Naive thymus-derived CD8-positive, alpha-beta T cell (primary cell): ENCODE measurements at places on chromosomes 2 and 18.

- DNase-seq = no peak
Measured at GRCh38 chr2:134491771-134492441, 226.9 kb downstream of the TMEM163 start.

GRCh38 chr2:146295080-146295670, 1549.7 kb upstream of the ACVR2A start:
- no peak for DNase-seq

GRCh38 chr2:121061633-121062032, 223.4 kb downstream of the TFCP2L1 start:
- DNase-seq = no peak

DNA sequence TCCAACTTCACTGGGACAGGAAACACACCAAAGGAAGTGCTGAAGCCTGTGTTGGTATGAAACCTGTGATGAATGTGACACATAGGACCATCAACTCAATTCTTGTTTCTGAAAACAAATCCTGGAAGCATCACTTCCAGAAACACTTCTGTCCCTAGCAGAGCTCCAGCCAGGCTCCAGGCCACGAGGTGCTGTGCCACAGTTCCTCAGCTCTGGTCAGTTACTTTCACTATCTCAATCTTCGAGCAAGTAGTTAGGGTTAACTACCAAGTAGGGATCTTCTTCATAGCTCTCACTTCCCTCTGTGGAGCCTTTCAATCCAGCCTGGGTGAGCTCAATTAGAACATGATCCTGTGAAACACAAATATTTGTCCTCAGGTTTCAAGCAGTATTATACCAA, 3.6 kb upstream of the LCT start:
- DNase-seq = no peak

GRCh38 chr2:29074411-29074810, at the start of gene PCARE:
TSS of gene PCARE (minus strand) at chr2:29074523. CDS start at chr2:29074261, 262 bp downstream.
- no peak for DNase-seq

DNA sequence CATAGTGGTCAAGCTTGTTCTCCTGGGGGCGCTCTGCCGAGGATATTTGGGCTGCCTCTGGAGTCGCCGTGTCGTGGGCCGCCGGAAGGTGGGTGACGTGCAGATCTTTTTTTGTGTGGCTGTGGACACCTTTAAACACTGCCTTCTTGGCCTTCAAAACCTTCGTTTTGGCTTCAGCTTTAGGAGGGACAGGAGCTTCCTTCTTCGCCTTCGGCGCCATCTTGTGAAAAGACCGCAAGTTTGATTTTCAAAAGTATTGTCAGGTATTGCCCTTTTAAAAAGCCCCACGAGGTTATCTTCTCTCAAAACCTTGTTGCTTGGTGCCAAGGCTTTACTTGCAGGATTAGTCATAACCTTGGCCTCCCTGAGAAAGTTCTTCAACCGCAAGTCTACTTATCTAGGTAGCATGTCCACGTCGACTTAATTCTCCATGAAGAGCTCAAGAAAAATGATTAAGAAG, 20.8 kb downstream of the LAMA3 start:
- DNase-seq = no peak

GRCh38 chr2:199543606-199544172, 86.0 kb upstream of the SATB2 start:
- no peak for DNase-seq

- DNase-seq = no peak
Measured at GRCh38 chr2:71306762-71307161, 24.8 kb upstream of the ZNF638 start.

GRCh38 chr2:218852911-218853667, 6.5 kb upstream of the WNT6 start:
- DNase-seq = peak; percentile 47
